Calu3 (cell line): ENCODE measurements at places on chromosomes 4 and X. TPM values are rescaled to one million over a fixed set of nuclear protein-coding genes. Genes with fewer than 3 reads are reported as not detected.

GIMD1 gene
- total RNA-seq: not detected in 2 replicates

GPR78 gene
- total RNA-seq: 0.20 TPM in 1 of 2 replicates, not detected in the other

HMX1 gene
- not detected in 2 replicates for total RNA-seq

PTPN13 gene
- 22.2 and 23.3 TPM in 2 replicates for total RNA-seq

VCX gene
- not detected in 2 replicates for total RNA-seq

EVC2 gene
- total RNA-seq: not detected in 2 replicates

CCDC110 gene
- not detected in 2 replicates for total RNA-seq

GPR34 gene
- total RNA-seq: not detected in 2 replicates

TEC gene
- 3.2 and 5.4 TPM in 2 replicates for total RNA-seq

PAGE3 gene
- total RNA-seq: not detected in 2 replicates

DRD5 gene
- total RNA-seq: not detected in 2 replicates

CXXC4 gene
- total RNA-seq: 0.66 and 1.3 TPM in 2 replicates

CT47B1 gene
- not detected in 2 replicates for total RNA-seq

HSD17B13 gene
- not detected in 2 replicates for total RNA-seq

DCUN1D4 gene
- total RNA-seq: 40.2 and 40.3 TPM in 2 replicates

OPRPN gene
- not detected in 2 replicates for total RNA-seq

VEGFD gene
- 0.97 and 1.6 TPM in 2 replicates for total RNA-seq

LPAR4 gene
- not detected in 2 replicates for total RNA-seq
